ENCODE measurements at places on chromosomes 3 and 15.

DNA sequence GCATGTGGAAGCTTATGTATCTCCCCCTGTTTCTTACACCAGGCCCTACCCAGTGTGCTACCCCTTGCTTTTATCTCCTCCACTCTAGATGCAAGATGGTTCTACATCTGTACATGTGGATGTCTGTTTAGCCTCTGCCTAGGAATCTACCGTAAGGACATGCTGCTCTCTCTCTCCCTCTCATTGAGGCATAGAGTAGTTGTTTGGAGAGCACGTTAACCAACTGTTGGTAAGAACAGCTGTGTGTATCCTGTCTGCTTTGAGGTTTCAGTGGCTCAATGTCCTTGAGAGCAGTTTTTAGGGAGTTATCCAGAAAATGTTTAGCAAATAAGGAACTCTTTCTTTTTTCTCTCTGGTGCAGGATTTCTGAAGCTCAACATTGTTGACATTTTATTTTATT, 152.8 kb downstream of the DNAJB8 start:
- no peak for DNase-seq

DNA sequence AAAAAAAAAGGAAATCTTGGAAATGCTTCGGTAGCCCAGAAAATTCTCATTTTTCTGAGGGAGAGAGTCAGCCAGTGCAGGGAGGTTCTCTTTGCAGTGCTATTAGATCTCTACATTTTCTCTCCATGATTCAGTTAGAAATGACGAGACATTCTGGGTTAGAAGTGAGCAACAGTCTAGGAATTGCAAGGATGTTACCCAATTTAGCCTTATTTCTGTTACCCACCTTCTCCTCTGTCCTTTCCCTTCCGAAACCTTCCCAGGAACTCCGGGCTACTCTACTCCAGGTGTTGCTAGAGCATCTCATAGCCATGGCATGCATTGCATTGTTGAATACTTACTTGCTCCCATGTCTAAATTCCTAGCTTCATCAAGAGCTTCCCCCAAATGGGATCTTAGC, 106.8 kb downstream of the EDEM1 start:
- DNase-seq, result no peak

- DNase-seq, result no peak
These were observed 73.0 kb upstream of the FRMD4B start for GRCh38 chr3:69458803-69459365.

DNA sequence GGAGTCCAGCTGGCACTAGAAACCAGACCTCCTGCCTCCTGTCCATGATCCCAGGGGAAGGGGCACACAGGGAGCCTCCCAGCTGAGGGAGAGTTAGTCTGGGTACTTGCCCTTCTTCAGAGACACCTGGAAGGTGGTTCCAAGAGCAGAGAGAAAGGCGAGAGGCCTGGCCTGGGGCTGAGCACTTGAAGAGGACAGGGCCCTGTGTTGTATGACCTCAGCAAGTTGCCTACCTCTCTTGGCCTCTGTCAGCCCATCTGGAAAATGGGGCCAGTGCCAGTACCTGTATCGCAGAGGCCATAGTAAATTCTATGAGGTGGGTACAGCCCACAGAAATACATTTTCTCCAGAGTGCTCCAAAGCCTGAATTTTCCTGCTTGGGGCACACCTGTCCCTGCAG, 19.5 kb downstream of the PTH1R start:
- no peak for DNase-seq

- peak; percentile 31 for DNase-seq
These were observed 24.8 kb downstream of the SLC28A2 start for GRCh38 chr15:45276831-45277230.

DNA sequence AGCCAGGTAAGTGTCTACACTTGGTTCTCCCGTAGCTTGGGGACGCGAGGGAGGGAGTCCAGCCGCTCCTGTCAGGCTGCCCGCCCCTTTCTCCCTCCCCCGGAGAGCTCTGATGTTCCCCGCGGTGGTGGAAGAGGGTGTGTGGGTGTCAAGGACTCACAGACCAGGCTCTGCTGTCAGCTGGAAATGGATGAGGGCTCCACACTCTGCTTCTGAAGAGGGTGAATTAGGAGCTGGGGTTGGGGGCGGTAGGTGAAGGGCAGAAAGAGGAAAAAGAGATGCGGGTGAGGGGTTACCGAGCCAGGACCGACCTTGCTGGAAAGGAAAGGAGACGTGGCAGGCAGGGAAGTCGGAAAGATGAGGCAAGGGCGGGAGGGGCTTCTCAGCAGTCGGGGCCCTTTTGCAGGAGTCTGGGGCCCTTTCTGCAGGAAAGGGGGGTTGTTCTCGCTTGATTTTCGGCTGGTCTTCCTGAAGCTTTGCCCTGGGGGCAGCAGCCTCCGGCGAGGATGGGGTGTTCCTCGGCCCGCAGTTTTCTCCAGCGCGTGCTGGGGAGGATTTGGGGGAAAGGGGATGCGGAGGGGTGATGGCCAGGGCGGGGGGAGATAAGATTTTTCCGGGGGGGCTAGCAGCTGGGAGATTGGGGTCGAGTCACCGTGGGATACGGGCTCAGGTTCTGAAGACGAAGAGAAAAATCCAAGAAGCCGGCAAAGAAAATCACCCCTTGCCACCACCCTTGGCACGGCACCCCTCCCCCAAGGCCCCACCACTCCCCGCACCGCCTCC, 602 bp upstream of the BAHD1 start:
- DNase-seq, result no peak

DNA sequence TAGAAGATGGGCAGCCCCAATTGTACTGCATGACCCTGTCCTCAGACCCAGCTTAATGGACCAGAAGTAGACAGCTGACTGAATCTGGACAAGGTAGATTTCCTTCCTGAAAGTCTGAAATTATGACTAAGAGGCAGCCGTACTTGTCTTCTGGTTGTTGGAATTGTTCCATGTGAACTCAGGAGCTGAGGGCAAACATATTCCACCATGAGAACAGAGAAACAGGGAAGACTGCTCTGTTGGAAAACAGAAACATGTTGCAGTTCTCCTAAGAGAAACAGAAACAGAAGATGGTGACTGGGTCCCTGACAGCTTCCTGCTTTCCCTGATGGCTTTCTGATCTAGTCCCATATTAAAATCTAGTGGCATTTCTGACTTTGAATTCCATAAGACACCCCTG, 24.1 kb downstream of the POPDC2 start:
- DNase-seq, result no peak

GRCh38 chr3:31244929-31245817, 287.6 kb upstream of the STT3B start:
- no peak for DNase-seq

GRCh38 chr3:35664460-35664919, 25.2 kb downstream of the ARPP21 start:
- no peak for DNase-seq

GRCh38 chr3:62142331-62143085, 230.8 kb downstream of the FEZF2 start:
- DNase-seq, result no peak

- DNase-seq, result no peak
These were observed 11.5 kb downstream of the NUDT16 start for GRCh38 chr3:131393051-131393450.

- DNase-seq, result no peak
These were observed 755.3 kb downstream of the ROBO1 start for GRCh38 chr3:79012530-79012913.

- DNase-seq, result peak; percentile 25
These were observed 45.0 kb downstream of the ESYT3 start for GRCh38 chr3:138479438-138479863.

GRCh38 chr3:196553551-196553950, 14.8 kb downstream of the WDR53 start:
- DNase-seq, result no peak

- DNase-seq, result peak; percentile 61
These were observed 140.7 kb upstream of the MEF2A start for GRCh38 chr15:99424978-99425656.

- DNase-seq, result no peak
These were observed 27.9 kb downstream of the FILIP1L start for GRCh38 chr3:100086401-100086800.

DNA sequence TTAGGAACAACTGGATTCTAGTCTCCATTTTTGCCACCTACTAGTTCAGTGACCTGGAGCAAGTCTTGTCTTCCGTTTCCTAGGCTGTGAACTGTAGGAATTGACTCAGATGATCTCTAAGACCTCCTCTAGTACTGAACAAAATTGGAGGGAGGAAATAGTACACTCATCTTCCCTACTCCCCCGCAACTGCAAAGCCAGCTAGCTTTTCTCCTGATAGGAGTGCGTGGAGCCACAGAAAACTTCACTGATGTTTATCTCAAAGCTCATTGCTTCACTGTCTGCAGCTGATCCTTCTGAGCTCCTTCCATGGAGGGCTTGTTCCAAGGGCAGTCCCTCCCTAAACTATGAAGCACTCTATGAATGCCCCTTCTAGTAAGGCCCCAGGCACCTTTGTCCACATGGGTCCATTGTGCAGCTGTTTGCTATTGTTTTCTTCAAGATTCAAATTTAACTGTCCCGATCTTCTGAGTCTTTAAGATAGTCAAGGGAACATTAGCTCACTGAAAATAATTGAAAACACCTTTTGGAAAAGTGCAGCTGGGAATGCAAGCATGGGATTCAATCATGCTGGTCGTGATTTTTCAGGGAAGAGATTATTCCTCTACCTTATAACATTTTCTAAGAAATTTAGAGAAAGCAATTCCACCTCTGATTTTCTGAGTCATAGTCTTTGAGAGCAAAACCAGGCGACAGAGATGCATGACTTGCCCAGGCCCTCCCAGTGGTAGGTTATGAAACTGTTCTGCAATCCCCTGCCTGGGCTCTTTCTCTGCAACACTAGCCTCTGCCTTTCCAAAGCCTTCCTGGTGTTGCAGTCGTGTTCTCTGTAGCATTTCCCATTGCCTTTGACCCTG, 24.3 kb downstream of the FILIP1L start:
- no peak for DNase-seq

DNA sequence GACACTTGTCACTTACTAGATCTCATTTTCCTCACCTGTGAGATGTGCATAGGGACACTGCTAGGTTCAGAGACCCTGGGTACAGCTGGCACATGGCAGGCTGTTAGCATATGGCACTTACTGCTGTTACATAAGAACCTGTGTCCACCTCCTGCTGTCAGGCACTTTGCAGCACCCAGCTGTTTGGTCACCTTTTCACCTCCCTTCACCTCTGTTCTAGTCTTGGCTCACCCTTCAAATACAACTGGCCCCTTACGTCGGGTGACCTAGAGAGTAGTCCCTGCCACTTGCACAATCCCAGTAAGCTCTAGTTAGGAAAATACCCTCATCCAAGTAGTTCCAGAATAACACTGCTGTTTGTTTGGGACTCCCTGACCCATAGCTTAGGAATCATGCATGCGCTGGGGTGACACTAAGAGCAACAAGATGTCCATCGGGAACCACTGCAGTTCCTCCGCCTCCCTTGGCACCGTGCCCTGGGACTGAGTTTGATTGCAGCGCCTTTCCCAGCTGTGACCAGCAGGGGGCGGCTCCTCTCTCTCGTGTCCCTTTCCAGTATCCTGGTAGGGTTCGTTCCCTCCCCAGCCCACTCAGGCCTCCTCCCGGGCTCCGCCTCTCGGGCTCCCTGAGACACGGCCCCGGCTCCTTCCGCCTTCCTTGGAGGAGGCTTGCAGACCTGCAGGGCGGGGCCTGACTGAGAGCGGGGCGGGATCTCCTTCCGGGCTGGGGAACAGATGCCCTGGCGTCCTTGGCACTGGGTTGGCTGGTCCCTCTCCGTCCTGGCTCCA, 78.6 kb downstream of the ABHD5 start:
- DNase-seq, result peak; percentile 61

- no peak for DNase-seq
These were observed 6.5 kb upstream of the UTS2B start for GRCh38 chr3:191336833-191337232.

- DNase-seq, result no peak
These were observed 289.7 kb upstream of the DNAJC19 start for GRCh38 chr3:181279239-181279565.

- no peak for DNase-seq
These were observed 350.3 kb upstream of the ZNF385D start for GRCh38 chr3:22101351-22101750.

GRCh38 chr15:55526559-55527036, 18.6 kb upstream of the DNAAF4 start:
- DNase-seq, result peak; percentile 28

- DNase-seq, result peak; percentile 43
These were observed 60.6 kb upstream of the PLCL2 start for GRCh38 chr3:16824081-16824696.

- no peak for DNase-seq
These were observed 173.2 kb upstream of the PRICKLE2 start for GRCh38 chr3:64398476-64398875.

GRCh38 chr15:96494505-96494904, 164.0 kb downstream of the NR2F2 start:
- DNase-seq, result no peak

DNA sequence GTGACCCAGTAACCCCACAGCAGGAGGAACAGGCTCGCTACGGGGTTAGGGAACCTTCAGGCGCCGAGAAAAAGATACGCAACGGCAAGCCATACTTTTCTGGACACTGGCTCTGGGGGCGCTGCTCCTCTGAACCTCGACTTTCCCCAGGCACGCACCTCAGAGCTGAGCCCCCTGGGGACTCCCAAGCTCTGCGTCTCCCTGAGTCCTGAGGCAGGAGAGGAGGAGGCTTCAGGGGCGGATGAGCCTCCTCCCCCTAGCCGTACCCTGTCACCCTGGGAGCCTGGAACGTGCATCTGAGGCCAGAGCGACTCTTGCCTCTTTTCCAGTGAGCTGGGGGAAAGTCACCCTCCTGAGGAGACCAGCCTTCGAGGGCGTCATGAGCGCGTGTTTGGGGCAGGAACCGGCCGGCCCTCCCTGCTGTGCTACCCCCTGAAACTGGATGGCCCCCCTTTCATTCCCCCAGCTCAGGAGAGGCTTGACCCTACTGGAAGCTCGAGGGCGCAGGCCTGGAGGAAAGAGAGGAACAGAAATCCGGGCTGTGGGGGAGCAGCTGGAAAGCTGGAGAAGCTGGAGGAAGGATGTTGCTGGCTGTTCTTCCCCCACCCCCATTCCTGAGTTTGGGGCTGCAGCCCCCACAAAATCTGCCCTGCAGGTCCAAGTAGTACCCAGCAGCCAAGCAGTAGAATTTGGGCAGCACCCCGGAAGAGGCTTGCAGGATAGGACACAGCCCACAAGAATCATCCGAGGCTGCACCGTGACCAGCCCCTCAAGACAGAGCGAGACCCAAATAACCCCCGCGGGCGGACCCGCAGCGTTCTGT, 25.1 kb upstream of the POLG start:
- no peak for DNase-seq
